Smooth muscle cell of the brain vasculature (primary cell): ENCODE measurements at places on chromosomes 2 and 18.
A peak's percentile ranks its signal among the peaks of the same experiment; 100 is the strongest.

- no peak for DNase-seq
Measured at GRCh38 chr2:64251497-64252250, 107.5 kb upstream of the PELI1 start.

DNA sequence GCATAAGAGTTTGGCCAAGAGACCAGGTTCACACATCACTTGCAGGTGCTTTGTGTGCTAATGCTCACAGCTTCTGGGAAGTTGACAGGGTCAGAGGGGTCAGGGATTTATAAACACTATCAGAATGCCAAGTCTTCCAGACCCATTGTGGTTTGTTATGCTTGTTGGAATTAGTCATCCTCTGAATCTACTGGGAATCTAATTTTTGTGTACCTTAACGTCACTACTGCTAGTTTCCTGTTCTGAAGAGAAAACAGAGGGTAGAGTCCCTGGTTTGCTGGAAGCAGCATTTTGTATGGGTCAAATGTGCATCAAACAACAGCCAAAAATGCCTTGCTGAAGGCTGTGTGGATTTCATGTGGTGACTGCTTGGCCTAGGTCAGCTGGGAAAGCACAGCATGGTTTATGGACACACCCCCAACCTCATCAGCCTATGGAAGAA, 33.3 kb downstream of the ANTXR1 start:
- peak; percentile 92 for DNase-seq

DNA sequence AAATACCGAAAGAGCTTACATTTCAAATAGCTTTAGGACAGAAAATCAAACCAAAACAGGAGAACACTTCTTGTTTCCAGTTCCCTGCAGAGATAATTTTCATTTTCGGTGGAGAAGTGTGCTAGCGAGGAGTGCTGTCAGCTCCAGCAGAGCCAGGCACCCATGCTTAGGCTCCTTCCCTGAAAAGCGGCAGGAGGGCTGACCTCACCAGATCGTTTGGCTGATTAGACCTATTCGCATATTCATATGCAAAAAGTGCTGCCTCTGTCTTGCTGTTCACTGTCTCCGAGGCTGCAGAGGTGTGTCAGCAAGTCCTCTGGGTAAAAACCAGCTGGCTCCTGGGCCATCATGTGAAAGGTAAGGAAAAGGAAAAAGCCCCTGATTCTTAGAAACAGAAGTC, 225.8 kb upstream of the COPS8 start:
- DNase-seq: no peak

- DNase-seq: no peak
Measured at GRCh38 chr2:68099260-68099659, 36.5 kb upstream of the C1D start.

GRCh38 chr2:230976671-230977171, 19.2 kb upstream of the SPATA3 start:
- DNase-seq: no peak

- no peak for DNase-seq
Measured at GRCh38 chr2:178263159-178263860, 69.0 kb downstream of the OSBPL6 start.

DNA sequence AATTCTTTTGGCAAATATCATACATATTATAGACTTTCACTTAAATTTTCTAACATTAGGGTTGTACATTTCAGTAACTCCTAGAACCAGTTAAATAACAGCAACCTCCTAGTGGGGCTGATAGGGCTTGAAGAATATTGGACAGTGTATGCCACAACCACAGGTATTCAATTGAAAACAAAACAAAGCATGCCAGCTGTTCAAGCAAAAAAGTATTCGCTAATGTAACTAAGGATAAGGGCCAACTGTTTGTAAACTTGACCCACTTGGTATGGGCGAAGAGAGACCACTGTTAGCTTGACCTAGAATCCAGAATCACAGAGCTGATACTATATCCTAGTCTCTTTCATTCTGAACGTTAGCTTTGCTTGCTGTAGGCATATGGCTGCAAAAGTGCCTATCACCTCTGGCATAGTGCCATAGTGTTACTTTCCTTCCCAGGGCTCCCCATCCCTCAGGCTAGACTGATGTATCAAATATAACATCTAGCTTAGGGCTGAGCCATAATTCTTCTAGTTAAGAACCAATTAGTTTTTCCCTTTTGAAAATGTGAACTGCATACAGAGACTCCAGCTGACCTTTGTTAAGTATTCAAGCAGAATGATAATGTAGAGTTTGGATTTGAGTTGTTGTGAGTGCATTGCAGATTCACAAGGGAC, 458.8 kb upstream of the NRXN1 start:
- DNase-seq: no peak

DNA sequence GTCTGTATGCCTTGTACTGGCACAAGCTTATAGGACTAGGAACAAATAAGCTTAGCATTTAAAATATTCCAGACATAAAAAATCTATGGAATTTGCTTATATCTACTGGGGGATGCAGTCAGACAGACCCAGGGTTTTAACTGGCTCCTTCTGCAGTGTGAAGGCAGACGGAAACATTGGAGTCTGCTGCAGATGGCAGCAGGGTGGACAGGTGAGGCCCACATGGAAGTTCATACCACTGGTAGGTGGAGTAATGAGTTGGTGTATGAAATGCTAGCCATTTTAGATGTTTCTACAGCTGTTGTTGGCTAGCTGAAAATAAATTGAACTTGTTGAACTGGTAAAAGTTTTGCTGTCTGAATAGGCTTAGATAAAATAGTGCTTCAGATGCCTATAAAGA, 17.7 kb downstream of the SPTBN1 start:
- no peak for DNase-seq

DNA sequence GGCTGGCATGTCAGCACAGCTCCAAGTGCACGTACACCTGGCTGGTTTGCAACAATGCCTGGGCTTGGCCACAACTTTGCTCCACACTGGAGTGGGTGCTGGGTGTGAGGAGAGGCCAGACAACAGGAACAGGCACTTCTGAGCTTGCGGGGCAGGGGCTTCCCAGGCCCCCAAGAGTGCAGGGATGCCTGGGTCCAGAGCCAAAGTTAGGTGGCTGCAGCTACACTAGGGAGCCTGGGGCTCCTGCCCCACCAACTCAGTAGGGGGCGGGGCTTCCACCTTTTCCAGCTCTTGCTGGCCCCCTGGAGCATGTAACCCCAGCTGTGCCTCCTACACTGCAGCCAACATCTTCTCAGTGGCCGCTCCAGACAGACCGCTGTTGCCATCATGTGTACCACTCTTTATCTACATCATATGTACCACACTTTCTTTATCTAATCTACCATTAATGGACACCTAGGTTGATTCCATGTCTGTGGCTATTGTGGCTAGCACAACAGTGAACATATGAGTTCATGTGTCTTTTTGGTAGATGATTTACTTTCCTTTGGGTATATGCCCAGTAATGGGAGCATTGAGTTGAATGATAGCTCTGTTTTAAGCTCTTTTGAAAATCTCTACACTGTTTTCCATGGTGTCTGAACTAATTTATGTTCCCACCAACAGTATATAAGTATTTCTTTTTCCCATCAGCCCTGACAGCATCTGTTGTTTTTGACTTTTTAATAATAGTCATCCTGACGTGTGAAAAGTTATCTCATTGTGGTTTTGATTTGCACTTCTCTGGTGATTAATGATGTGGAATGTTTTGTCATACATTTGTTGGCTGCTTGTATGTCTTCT, 87.9 kb downstream of the ZNF804A start:
- DNase-seq: no peak
